Stimulated activated CD8-positive, alpha-beta memory T cell treated with anti-CD3 and anti-CD28 coated beads, Interleukin-2, amount 100 ng/mL, for 48 hours (primary cell): ENCODE measurements at places on chromosomes 2 and 18.

GRCh38 chr18:62938006-62938405 is 222.7 kb downstream of the PHLPP1 start:
- DNase-seq = no peak

DNA sequence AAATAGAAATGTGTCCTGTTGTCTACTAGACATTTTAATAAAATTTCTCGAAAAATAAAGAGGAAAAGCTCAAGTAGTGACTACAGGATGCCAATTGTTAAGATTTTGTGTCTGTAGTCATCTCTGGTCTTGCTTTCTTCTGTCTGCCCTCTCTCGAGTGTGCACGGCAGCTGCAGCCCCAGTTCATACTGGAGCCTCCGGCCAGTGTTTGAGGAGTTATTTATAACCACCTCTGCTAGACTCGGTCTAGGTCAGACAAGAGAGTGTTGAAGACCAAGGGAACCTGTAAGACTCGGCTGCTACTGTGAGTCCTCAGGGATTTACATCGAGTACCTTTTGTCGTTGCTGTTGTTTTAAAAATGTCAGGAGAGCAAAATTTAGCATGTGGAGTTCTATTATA is 810.1 kb upstream of the POU3F3 start:
- no peak for DNase-seq

- no peak for DNase-seq
These were observed 38.9 kb downstream of the SETBP1 start for GRCh38 chr18:44719519-44720060.

GRCh38 chr18:22466608-22467395 is 49.1 kb upstream of the CTAGE1 start:
- no peak for DNase-seq

GRCh38 chr2:191311627-191312026 is 66.4 kb downstream of the MYO1B start:
- DNase-seq = no peak

DNA sequence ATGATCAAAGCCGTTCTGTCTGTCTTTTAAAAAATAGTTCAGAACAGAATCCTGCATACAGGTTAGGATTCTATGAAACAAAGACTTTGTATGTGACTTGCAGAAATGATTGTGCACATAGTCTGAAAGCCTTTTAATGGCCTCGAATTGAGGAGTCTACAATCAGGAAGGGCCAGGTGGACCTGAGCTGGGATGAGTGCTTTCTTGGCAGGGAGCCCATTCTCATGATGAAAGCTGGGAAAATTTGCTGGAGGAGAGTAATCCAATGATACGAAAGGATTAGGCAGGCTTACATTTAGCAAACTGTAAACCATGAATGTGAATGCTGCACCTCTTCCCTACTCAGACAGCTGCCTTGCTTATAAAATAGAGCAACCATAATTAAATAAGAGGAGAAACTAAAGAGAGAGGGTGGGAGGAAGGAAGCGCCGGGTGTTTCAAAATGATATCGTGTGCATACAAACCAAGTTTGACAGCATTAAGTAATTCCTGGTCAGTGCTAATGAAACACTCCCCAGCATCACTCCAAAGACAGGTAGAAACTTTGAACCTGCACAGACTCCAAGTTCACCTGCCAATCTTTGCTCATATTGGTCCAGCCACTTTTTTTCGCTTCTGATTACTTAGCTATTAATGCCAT is 23.7 kb upstream of the CXCR4 start:
- DNase-seq = no peak

GRCh38 chr2:57693177-57693576 is 353.4 kb upstream of the VRK2 start:
- no peak for DNase-seq

DNA sequence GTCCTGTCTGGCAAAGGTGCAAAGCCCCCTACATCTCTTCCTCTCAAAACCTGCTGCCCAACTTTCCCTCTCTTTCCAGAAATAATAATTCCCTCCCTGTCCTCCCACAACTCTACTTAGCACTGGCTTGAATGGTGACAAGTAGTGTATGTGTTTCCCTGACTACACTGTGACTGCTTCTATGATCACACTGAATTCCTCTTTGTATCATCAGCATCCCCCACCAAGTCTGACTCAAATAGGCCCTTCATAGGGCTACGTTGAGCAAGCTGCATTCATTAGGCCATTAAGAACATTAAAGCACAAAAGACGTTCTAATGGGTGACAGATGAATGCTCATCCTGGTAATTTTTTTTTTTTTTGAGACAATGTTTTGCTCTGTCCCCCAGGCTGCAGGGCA is 13.7 kb upstream of the ST3GAL5 start:
- DNase-seq = no peak

DNA sequence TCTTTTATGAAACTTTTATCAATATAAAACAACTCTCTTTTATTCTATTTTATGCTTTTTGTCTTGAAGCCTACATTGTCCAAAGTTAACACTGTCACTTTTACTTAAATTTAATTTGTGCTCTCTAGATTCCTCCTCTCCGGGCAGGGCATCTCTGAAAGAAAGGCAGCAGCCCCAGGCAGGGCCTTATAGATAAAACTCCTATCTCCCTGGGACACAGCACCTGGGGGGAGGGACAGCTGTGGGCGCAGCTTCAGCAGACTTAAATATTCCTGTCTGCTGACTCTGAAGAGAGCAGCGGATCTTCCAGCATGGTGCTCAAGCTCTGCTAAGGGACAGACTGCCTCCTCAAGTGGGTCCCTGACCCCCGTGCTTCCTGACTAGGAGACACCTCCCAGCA is 447.7 kb upstream of the FANCL start:
- DNase-seq = no peak

- DNase-seq = no peak
These were observed 157.9 kb downstream of the CD226 start for GRCh38 chr18:69789794-69790193.

DNA sequence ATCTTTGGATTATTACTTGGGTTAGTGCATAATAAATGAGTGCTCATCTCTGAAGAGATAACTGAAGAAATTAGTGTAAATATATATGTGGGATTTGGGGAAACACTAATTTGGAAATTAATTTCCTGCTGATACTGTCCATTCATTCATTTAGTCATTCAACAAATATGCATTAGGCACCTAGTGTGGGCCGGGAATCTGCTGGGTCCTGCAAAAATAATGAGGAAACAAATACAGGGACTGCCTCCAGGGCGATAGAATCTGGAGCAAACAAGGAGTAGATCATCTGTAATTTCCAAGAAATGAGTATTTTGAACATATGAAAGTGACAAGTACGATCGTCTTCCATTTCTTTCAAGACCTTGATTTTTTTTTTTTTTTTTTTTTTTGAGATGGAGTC is 203.7 kb upstream of the LYPD1 start:
- DNase-seq = no peak

DNA sequence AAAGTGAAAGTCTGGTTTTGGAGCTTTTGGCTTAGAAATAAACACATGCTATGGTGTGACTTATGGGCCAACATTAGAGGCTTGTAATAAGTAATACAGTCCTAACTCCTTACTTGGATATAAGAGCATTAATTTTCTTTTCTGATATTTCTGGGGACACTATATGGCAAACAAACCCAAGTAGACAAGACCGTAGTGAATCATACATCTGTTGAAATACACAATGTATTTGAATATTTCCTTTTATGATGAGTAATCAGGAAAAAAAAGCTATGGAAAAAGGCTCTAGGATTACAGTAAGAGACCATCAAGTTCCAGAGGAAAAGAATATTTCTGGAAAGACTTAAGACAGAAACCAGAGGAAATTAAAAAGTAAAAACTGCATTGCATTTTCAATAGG is 146.0 kb upstream of the CYP26B1 start:
- DNase-seq = no peak

DNA sequence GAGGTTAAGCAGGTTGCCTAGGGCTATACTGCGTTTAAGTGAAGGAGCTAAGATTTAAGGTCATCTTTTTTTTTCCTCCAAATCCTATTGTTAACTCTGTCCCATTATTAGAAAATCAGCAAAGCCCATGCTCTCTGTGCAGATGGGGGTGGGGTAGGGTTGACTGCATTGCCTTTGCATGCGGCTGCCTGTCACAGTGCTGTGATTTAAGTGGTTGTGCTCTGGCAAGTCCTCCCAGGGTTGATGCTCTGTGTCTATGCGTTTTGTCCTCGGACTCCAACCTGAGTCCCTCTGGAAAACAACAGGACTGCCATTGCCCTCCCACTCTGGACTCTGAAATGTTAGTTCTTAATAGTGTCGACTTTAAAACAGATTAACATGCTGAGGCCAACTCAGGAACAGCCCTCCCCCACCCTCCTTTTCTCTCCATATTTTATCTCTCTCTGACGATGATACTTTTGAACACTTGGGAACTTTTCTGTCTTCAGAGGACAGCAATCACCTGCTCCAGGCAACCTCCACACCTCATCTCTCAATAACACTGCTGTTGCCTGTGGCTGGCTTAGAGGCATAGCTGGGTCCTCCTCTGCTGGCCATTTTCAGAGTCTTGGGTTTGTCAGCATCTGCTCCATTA is 5.8 kb downstream of the FHOD3 start:
- DNase-seq = no peak

- no peak for DNase-seq
These were observed 29.1 kb upstream of the SLC16A14 start for GRCh38 chr2:230097841-230098240.

DNA sequence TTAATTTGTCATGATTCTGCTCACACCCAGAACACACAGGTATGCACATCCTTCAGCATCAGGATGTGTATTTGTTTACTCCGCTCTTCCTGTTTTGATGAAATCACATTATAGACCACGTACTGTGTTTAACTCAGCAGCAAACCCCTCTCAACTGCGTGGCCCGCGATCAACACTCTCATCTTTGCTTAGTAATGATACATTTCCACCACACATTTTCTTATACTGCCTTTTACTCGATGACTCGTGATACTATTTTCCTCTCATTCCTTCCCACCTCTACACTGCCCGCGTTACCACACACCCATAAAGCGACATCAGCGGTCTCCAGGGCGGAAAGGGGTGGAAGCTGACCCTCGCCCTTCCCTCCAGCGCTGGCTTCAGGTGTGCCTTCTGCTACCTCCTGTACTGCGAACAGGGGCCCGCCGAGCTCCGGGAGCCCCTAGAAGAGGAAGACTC is 1.3 kb downstream of the NETO1 start:
- DNase-seq = no peak

DNA sequence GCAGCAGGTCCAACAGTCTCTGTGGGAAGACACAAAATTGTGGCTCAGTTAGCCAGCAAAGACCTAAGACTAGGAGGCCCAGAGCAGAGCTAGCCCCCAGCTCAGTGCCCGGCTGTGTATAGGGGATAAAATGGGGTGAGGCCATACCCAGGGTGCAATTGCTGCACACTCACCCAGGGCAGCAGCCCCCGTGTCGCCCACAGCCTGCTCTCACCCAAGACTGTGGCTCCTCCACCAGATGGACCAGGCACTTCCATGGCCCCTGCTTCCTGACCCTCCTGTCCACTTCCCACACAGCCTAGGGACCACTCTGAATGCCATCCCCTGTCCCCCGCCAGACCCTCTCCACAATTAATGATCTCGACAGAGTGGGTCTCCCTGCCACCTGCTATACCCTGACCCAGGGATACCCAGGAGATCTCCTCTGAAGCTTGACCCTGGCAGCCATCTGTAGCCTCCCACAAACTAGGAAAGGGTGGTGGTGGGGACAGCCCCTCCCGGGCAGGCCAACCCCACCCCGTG is 85.7 kb downstream of the HS1BP3 start:
- DNase-seq = no peak

GRCh38 chr2:108594132-108594981 is 60.1 kb downstream of the LIMS1 start:
- DNase-seq = no peak

GRCh38 chr18:77705301-77705700 is 455.7 kb downstream of the GALR1 start:
- DNase-seq = no peak

- no peak for DNase-seq
These were observed 753.9 kb upstream of the ZEB2 start for GRCh38 chr2:145273840-145274239.

DNA sequence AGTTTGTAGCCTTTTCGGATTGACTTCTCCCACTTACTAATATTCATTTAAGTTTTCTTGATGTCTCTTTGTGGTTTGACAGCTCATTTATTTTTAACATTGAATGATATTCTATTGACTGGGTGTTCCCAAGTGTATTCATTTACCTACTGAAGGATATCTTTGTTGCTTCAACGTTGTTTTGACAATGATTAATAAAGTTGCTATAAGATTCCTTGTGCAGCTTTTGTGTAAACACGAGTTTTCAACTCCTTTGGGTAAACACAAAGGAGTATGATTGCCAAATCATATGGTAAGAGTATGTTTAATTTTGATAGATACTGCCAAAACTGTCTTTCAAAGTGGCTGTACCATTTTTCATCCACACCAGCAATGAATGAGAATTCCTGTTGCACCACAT is 1200.9 kb downstream of the DSC3 start:
- DNase-seq = no peak

- no peak for DNase-seq
These were observed 17.3 kb downstream of the NCK2 start for GRCh38 chr2:105761931-105762515.

GRCh38 chr2:2171624-2172023 is 159.5 kb downstream of the MYT1L start:
- DNase-seq = no peak

DNA sequence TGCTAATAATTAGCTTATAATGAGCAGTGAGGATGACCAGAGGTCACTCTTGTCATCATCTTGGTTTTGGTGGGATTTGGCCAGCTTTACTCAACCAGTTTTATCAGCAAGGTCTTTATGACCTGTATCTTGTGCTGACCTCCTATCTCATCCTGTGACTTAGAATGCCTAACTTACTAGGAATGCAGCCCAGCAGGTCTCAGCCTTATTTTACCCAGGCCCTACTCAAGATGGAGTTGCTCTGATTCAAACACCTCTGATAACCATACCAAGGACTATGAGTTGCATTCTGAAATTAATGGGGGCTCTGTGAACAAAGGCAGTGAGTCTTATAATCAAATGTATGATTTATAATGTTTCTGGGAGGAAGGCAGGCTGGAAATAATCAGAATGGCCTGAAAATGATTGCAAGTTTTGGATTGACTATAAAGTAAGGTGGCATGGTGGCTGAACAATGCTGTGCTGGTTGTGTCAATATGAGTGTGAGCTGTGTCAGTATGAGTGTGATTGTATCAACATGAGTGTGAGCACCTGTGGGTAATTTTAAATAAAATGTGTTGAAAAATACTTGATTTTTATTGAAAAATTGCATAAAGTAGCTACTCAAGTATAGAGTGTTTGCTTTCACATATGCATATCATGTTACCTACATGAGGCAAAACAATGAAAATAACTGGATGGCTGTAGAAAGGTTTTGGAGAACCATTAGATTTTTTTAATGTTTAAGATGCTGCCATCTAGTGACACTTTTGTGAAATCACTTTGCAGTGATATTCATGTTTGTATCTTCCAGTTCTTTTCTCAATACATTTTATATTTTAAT is 103.0 kb downstream of the KYNU start:
- DNase-seq = no peak

- DNase-seq = no peak
These were observed 78.7 kb downstream of the GRB14 start for GRCh38 chr2:164542581-164543021.

DNA sequence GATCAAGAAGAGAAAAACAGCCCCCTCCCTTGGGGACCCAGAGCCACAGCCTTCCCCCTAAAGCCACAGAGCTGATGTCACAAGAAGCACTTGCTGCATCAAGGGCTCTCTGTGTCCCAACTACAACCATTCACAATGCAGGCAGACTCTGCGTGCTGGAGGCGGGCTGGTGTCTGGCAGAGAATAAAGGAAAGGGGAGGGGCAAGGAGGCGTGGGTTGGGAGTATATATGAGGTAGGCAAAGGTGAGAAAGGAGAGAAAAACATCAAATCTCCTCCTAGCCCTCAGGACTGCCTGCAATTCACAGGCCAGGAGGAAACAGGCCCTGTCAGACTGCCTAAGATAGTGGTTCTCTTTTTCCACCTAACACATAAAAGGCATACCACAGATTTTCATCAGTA is 48.8 kb upstream of the IHH start:
- peak; percentile 24 for DNase-seq
